ENCODE measurements at places on chromosomes 12 and 14. TPM values are rescaled to one million over a fixed set of nuclear protein-coding genes. Genes with fewer than 3 reads are reported as not detected.
A peak's percentile ranks its signal among the peaks of the same experiment; 100 is the strongest.

DNA sequence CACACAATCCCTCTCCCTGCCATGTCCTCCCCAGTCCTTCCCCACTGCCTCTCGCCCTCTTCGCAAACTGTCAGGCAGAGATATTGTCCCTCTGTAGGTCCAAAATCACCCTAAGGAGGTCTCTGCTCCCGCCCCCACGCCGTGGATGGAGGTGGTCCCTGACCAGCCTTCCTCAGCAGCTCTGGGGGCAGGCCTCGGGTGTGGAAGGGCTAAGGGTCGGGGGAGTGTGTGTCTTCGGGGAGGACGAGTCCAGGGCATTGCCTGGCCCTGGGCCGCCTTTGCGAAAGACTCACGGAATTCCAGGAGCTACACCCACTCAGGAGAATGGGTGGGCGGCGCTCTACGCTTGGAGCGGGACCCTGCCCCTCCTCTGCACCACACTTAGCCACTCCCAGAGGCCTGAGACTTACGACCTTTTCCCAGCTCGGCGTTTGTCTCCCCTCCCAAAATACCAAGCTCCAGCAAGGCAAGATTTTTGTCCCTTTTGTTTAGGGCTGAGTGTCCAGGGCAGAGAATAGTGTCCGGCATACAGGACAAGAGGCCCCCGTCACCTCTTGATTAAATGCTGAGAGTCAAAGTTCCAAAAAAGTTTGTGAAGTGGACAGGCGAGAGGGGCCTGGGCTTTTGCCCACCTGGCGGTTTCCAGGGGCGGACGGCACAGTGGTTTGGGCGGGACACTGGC, 881 bp downstream of the PYGL start:
- DNase-seq, result no peak

Gene LYZ
- 128 TPM for polyA plus RNA-seq

Gene TAS2R46
- 0.13 TPM for polyA plus RNA-seq

GRCh38 chr12:108972358-108972757, 48.5 kb downstream of the SVOP start:
- no peak for DNase-seq

DNA sequence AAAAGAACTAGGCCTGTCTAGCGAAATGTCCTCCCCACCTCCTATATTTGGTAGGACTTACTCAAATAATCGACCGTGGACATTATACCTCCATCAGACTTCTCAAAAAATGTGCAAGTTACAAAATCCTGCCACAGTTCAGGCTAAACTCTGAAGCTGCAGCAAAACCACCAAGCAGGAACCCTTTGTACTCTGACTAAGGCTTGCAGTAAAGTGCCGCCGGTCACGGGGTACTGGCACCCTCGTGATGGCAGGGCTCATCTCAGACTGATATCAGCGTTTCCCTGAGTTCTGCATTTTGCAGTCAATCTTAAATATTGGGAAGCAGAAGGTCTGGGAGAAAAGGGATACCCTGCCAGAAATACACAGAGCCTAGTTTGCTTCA, 17.1 kb downstream of the SLC11A2 start:
- peak; percentile 90 for DNase-seq

Gene JPH4
- polyA plus RNA-seq, result 6.6 TPM

Gene HOXC12
- polyA plus RNA-seq, result not detected

Gene RERGL
- 0.25 TPM for polyA plus RNA-seq

- DNase-seq, result no peak
Observed at GRCh38 chr14:68563251-68564131, 229.4 kb downstream of the ZFP36L1 start.

DNA sequence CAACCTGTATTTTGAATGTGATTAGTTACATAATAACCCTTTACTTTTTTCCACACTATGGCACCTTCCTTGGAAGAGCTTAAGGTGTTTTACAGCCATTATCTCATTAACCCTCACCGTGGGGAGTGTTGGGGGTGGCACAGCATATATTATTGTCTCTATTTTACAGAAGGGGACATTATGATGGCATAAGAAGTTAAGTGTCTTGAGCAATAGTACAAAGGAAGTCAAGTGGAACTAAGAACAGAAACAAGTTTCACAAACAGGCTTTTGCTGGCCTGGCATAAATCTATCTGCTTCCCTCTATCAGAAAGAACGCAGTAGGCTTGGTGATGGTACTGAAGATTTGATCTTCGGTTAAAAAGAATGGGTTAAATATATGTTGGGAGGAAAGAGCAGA, 169.7 kb upstream of the OTX2 start:
- DNase-seq, result peak; percentile 60

DNA sequence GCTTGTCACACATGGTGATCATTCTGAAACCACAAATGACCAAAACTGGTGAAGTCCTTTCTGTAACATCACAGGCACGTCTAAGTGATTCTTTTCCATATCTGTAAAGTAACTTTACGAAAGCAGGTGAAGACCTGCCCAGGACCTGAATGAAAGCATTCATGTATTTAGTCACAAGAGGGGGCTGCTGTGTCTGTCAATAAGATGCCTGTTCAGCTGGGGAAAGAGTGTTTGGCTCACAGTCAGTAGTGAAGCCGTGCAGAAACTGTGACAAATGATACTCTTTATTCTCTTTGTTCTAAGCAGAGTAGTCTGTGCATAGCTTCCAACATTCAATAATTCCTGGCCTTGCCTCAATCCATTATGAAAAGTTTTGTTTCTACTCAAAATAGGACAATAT, 373.5 kb upstream of the OR4E1 start:
- peak; percentile 11 for DNase-seq

DNA sequence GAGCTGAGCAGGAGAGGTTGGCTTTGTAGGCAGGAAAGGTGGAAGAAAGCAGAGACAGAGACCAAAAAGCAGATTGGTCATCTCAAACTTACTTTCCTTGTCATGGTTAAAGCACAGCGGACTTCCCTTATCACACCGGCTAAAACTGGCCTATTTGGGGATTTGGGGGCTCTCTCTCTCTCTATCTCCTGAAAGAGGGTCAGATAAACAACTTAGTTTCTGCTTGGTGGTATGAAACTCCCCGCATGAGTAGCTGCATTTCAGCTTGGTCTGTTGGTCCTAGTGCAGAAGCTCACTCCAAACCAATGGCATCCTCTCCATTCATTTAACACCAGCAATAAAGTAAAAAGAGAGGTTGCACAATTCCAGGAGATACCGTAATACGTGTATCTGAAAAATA, 57.1 kb downstream of the TNFAIP2 start:
- DNase-seq, result no peak

Gene FOXN4
- polyA plus RNA-seq, result 0.10 TPM

Gene HSPB8
- polyA plus RNA-seq, result 8.4 TPM

GRCh38 chr14:96398921-96399320, 7.0 kb downstream of the AK7 start:
- DNase-seq, result no peak

DNA sequence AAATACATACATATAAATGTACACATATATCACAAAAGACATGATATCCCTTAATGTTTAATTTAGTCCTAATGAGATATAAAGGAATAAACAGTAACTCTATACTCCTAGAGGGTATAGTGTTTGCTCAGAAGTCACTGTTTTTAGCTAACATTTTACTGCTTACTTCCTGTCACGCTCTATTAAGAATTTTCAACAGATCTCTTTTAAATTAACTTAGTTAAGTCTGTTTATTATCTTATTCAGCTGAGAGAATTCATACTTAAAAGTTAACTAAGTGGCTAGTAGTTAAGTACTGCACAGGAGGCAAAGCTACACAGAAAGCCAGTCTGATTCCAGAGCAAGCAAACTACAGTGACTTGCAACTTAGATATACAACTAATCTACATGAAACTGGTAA, 39.9 kb downstream of the GXYLT1 start:
- DNase-seq, result no peak

GRCh38 chr12:122545855-122546254, 18.8 kb downstream of the KNTC1 start:
- no peak for DNase-seq

DNA sequence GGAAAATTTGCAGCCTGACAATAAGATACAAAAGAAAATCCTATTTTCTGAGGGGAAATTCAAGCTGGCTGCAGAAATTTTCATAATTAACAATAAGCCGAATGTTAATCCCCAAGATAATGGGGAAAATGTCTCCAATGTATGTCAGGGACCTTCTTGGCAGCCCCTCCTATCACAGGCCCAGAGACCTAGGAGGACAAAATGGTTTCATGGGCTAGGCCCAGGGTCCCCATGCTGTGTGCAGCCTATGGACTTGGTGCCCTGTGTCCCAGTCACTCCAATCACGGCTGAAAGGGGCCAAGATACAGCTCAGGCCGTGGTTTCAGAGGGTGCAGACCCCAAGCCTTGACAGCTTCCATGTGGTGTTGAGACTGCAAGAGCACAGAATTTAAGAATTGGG, 11.2 kb downstream of the C12orf50 start:
- no peak for DNase-seq

- no peak for DNase-seq
Observed at GRCh38 chr12:77151030-77151429, 85.7 kb upstream of the E2F7 start.

Gene SLCO1C1
- 5.7 TPM for polyA plus RNA-seq

GRCh38 chr12:104297477-104298113, 5.9 kb upstream of the EID3 start:
- no peak for DNase-seq

Measured in large intestine (tissue), 12 donors.